Ovary (tissue), 10 donors: ENCODE measurements at places on chromosomes 4 and X. TPM values are rescaled to one million over a fixed set of nuclear protein-coding genes. Genes with fewer than 3 reads are reported as not detected.

- H3K27ac ChIP-seq = no peak overlapping the region
- no peaks in the 10 kb centered on the region for H3K4me1 ChIP-seq
- no peak for DNase-seq
- peak overlapping the region; percentile 16 for H3K4me3 ChIP-seq
- no peaks in the 10 kb centered on the region for H3K27me3 ChIP-seq
Measured at GRCh38 chr4:164383058-164383357, 370.9 kb upstream of the SMIM31 start.

- no peaks in the 10 kb centered on the region for H3K36me3 ChIP-seq
- no peak overlapping the region for H3K27ac ChIP-seq
- no peak overlapping the region for H3K4me3 ChIP-seq
- no peaks in the 10 kb centered on the region for H3K27me3 ChIP-seq
- H3K4me1 ChIP-seq = no peaks in the 10 kb centered on the region
Measured at GRCh38 chrX:45980726-45981125, 564.5 kb downstream of the ZNF674 start.

- no peaks in the 10 kb centered on the region for H3K4me1 ChIP-seq
- no peak overlapping the region for H3K27ac ChIP-seq
- no peaks in the 10 kb centered on the region for H3K27me3 ChIP-seq
Measured at GRCh38 chrX:5756616-5757015, 472.1 kb downstream of the NLGN4X start.

- no peak overlapping the region for H3K4me3 ChIP-seq
- H3K27me3 ChIP-seq = no peaks in the 10 kb centered on the region
- no peaks in the 10 kb centered on the region for H3K36me3 ChIP-seq
- no peak for DNase-seq
- no peak overlapping the region for H3K27ac ChIP-seq
Measured at GRCh38 chrX:130173190-130173895, 1.6 kb downstream of the RAB33A start.

DNA sequence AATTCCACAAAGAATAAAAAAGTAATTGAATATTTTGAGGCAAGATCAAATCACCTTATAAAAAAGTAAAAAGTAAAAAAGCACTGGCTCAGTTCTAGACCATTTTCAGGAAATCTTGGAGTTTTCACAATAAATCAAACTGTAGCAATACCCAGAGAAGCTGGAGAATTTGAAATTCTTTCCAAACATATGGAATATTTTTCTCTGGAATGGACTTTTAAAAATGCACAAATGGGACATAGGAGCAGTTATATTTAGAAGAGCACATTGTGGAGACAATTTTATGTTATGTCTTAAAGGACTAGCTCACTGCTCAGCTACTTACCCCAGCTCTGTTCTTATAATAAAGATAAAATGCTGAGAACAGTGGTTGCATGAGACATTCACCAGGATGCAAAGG, 211.9 kb upstream of the KIT start:
- no peaks in the 10 kb centered on the region for H3K27me3 ChIP-seq
- H3K4me1 ChIP-seq = no peaks in the 10 kb centered on the region
- H3K36me3 ChIP-seq = no peaks in the 10 kb centered on the region
- no peak overlapping the region for H3K4me3 ChIP-seq
- no peak for DNase-seq

GRIA2 gene
- total RNA-seq = 2.6 TPM

ARFIP1 gene
- total RNA-seq = 35.2 TPM

ADAMTS3 gene
- total RNA-seq = 3.5 TPM

AR gene
- 27.1 TPM for total RNA-seq

VGLL1 gene
- not detected for total RNA-seq
